Esophagus mucosa (tissue), 1 donor: ENCODE measurements at places on chromosomes 11 and 22. TPM values are rescaled to one million over a fixed set of nuclear protein-coding genes. Genes with fewer than 3 reads are reported as not detected.

ZNF280B gene
- 0.04 TPM for total RNA-seq

KMT2A gene
- 25.6 TPM for total RNA-seq

DNA sequence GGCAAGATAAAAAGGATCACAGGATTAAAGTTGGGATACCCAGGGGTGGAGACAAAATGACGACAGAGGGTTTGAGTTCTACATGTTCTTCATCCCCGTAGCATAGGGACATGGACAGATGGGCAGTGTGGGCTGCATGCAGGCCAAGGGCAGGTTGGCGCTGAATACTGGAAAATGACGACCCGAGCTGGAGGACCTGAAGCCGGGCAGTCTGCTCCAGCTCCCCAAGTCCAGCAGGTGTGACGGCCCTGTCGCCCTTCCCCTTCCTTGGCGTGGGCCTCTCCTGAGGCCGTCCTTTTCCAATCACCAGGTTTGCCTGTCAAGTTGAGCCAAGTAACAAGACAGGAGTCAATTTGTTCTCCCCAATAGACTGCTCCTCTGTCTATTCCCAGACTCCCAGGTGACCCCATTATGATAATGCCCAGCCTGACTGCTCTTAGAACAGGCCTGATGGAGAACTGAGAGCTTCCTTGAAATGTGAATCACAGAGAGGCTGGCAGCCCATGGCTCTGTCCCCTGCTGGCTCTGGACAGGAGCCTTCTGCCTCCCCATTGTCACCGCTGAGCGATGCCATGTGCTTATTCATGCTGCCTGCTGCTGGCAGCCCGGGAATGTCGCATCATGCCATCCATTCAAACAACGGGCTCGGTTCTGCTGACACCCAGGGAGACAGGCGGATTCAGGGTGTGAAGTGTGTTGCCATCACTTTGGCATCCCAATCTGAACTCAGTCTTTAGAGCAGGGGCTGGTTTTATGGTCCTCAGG, 392.1 kb downstream of the NTM start:
- no peak for ATAC-seq

DNA sequence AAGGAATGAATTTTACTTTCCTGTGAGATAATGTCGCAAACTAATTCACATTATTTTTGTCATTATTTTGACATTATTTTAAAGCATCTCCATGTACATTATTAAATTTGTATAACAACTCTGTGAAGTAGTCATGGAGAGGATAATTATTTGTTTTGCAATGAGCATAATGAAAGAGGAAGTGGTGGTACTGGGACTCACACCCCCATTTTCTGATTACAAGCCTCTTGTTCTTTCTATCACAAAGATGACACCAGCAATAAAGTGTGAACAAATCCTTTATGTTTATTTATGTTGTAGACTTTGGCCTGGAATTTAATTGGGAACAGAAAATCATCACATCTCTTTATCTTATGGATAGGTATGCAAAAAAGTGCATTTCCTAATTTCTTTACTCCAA, 522.6 kb downstream of the TMEM135 start:
- no peak for ATAC-seq

SYVN1 gene
- 28.1 TPM for total RNA-seq

- no peak for ATAC-seq
These were observed 19.6 kb downstream of the RTN4RL2 start for GRCh38 chr11:57479911-57480310.

DNA sequence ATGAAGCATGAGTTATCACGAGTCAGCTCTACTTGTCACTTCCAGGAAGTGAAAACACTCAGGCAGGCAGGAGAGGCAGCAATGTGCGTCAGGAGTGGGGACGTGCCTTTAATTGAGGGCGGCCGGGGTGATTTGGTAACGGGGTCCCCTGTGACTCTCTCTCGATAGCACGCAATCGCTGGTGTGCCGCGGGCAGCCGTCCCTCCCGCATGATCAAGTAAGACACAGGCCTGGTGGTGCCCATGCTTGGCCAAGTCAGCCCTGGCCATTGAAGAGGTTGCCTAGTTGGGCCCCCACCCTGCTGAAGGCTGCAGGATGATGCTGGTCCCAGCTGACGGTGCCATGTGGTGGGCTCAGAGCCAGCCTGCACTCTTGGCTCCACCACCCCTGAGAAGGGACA, 29.7 kb downstream of the CACNG2 start:
- no peak for ATAC-seq

DNA sequence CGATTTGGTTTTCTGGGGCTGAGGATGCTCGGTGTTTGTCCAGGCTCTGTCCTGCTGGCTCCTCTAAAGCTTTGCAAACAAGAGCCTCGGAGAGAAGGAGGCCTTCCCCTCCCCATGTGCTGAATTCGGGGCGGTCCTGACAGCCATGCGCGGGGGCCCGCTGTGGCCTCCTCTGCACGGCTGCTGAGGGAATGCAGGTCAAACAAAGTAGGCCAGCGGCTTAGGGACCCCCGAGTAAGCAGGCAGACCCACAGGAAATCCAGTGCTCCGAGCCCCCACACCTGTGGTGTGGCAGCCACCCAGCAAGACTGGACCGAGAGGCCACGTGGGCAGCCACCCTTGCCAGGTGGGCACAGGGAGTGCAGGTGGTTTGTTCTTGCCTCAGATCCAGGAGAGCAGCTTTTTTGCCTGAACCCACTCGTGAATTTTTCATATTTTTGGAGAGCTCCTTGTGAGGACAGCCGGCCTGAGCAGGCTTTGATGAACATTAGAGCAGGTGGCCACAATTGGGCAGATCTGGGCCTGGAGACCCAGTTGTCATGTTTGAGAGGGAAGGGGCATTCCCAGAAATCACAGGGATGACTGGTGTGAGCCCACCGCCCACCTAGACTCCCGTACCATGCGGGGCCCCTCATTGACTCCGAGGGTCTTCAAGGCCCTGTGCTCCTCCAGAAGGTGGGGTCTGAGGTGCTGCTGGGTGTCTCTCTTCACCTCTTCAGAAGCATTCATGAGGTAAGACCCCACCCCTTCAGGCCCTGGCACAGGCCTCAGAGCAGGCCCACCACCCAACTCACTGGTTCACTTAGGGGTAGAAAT, 43.0 kb upstream of the KCNQ1OT1 start:
- ATAC-seq: no peak

DNA sequence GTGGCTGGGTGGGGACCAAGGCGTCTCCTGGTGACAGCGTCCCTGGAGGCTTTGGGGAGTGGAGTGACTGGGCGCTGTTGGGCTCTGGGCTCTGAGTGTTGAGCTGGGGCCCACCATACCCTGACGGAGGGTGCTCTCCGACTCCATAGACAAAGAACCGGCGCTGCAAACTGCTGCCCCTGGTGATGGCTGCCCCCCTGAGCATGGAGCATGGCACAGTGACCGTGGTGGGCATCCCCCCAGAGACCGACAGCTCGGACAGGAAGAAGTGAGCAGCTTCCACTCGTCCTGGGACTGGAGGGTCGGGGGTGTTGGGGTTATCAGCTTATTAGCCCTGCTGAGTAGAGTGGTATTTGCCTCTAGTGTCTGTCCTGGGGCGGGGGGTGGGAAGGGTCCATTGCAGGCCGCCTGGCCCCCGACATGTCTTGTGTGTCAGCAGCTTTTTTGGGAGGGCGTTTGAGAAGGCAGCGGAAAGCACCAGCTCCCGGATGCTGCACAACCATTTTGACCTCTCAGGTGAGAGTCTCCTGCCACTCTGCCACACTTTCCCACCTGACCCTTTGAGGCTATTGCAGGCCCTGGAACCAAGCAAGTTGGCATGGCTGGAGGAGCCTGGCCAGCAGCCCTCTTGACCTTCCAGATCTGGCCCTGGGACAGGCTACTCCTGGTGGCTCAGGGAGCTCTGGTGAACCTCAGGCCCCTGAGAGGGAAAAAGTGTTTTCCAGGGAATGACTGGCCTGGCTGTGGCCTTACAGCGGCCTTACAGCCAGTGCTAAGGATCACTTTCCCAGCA, 7.6 kb downstream of the CLDN5 start:
- no peak for ATAC-seq

RSF1 gene
- total RNA-seq: 17.3 TPM

GRCh38 chr22:39773976-39774539, 119.5 kb downstream of the ENTHD1 start:
- peak; percentile 37 for ATAC-seq

DNA sequence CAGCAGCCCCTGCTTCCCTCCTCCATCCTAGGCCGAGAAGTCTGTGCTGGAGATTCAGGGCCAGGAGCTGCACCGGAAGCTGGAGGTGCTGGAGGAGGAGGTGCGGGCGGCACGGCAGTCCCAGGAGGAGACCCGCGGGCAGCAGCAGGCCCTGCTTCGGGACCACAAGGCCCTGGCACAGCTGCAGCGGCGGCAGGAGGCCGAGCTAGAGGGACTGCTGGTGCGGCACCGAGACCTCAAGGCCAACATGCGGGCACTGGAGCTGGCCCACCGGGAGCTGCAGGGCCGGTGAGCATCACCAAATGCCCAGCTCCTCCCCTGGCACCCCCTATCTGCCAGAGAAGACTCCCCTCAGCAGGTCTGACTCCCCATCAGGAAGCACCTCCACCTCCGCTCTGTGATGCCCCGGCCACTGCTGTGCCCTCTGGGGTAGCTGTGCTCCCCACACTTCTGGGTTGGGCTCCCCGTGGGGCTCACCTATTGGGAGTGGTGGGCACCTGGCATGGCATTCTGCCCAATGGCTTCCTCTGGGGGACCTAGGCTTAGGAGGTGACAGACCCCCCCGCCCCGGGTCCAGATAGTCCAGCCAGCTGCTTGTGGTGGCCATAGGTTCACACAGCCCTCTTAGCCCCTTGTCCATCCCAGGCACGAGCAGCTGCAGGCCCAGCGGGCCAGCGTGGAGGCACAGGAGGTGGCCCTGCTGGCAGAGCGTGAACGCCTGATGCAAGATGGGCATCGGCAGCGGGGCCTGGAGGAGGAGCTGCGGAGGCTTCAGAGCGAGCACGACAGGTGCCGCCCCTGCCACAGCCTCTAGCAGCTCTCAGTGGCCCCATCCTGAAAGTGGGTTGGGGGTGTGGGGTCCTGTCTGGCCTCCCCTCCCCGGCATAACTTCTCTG, 6.6 kb upstream of the RPS6KA4 start:
- ATAC-seq: no peak

DNA sequence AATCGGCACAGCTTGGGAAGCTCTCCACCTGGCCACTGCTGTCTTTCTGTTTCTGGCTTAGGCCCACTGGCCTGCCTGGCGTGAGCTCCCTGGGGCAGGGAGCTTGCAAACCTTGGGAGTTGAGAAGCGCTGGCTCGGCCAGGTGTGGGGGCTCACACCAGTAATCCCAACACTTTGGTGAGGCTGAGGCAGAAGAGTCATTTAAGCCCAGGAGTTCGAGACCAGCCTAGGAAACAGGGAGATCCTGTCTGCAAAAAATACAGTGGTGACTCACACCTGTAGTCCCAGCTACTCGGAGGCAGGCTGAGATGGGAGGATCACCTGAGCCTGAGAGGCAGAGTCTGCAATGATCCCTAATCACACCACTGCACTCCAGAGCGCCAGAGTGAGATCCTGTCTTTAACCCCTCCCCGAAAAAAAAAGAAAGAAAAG, 4.0 kb downstream of the AP5B1 start:
- ATAC-seq: no peak

OR8G5 gene
- not detected for total RNA-seq

- no peak for ATAC-seq
These were observed 60.0 kb downstream of the PKNOX2 start for GRCh38 chr11:125224391-125225021.

ATM gene
- total RNA-seq: 21.8 TPM

- no peak for ATAC-seq
These were observed 155.1 kb upstream of the BLID start for GRCh38 chr11:122271137-122271536.

DNA sequence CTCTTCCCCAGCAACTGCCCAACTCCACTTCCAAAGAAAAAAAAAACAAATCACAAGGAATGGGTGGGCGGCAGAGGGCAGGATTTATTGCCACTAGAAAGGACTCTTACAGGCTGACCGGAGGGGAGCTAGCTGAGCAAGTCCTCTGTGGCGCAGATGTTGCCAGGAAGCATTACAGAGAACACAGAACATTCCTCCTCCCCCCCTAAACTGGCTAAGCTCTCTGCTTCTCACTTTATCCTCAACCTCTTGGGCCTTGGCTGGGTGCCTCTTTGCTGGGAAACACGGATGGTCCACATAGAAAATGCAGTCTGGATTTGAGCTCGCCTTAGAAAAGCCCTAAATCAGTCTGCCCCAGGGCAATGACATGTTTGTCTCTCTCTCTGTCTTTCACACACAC, 12.6 kb upstream of the FJX1 start:
- ATAC-seq: no peak

DNA sequence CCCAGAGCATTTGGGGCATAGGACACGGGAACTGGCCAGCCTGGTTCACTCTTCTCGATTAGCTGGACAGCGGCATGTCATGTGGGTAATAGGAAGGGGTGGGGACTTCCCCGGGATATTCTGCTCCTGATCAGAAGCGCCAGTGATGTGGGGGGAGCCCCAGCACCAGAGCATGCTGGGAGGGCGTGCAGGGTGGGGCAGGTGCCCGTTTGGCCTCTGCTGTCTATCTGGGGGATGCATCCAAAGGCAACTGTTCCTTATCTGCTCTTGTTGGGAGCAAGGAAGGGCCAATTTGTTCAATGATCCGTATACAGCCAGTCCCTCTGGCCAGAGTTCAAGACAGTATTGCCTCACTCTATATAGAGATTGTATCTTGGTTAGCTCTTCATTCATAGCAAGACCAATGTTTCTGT, 43.6 kb downstream of the PPARA start:
- no peak for ATAC-seq

LRP4 gene
- total RNA-seq: 2.5 TPM

GRCh38 chr11:135008001-135008405, 596.0 kb upstream of the B3GAT1 start:
- no peak for ATAC-seq

RTN4R gene
- total RNA-seq: 3.9 TPM

GRCh38 chr11:126312961-126313360, 9.1 kb downstream of the DCPS start:
- ATAC-seq: no peak

DNA sequence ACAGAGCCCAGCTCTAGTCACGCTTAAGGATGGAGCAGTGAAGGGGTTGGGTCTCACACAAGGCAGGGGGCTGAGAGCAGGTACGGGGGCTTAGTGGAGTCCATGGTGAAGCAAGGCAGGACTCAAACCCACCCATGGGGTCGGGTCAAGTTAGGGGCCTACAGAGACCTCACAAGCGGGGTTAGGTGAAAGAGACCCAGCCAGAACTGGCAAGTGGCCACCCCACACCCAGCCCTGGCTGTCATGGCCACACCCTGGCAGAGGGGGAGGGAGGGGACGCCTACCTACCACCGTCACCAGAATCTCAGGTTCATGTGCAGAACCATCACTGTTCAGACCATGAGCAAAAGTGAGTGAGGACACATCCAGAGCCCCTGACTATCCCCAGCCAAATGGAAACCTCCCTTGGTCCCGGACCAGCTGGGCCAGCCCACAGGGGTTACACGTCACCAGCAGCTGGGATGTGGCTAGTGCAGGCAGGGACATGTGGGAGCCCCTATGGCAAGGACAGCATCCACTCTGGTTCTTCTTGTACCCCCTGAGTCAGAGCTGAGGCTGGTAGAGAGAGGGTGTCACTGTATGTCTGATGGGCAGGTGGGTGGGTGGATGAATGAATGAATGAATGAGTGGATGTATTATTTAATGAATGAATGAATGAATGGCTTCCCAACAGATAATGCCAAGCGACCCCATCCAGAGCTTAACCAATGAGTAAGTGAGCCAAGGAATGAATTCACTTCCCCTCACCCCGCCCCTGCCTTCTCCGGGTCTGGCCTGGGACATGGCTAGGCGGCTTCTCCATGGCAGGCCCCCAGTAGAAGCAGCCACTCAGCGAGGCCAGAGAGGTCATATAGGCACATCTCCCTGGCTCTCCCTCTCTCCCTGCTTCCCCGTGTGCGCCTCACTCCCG, 681.6 kb downstream of the TBC1D22A start:
- ATAC-seq: no peak

- ATAC-seq: no peak
These were observed 116.6 kb upstream of the OR4B1 start for GRCh38 chr11:48099916-48100446.
